ENCODE measurements at places on chromosomes 12 and 14.

DNA sequence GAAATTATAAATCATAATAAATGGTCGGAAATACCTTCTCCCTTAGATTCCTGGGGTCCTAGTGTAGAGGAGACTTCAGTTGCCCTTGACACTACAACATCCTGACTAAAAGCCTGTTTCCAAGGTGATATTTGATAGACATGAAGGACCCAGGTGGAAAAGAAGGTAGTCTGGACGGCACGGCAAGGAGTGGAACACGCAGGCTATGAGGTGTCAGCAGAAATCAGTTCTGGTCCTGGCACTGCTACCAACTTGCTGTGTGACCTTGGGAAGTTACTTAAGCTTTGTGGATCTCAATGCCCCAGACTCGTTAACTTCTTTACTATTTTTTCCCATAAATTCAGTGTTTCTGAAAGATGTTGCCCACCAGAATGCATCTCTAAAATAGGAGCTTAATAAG is 36.9 kb upstream of the BCL2L14 start:
- no peak for DNase-seq

DNA sequence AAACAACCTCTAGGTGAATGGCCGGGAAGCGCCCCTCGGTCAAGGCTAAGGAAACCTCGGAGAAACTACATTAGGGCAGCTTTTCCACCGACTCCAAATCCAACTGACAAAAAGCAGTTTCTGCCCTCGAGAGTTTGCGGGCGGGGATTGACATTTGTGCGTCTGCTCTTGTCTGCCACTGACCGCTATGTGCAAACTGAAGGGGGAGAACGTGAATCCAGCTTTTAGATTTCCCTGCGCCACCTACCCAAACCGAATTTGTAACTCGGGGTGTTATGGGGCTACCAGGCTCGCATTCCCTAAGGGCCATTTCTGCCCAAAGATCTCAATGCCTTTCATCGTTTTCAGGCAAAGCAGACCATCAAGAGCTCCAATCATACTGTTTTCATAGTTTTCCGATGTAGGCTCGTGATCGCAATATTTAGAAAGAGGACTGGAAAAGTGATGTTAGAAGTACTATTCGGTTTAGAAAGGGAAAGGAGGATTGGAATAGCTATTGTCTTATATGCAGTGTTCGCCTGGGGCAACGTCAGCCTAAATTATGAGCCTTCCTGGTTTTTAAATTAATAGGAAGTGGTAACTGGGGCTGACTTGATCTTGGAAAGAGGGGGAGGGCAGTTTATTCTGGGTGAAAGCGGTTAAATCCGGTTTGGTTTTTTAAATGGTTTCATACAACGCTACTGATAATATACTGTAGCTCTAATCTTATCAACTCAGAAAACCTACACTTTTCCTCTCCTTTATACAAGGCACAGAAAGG is 45.4 kb downstream of the BCAT1 start:
- DNase-seq, result no peak

- DNase-seq, result no peak
Measured at GRCh38 chr12:106205208-106206069, 42.4 kb downstream of the CKAP4 start.

DNA sequence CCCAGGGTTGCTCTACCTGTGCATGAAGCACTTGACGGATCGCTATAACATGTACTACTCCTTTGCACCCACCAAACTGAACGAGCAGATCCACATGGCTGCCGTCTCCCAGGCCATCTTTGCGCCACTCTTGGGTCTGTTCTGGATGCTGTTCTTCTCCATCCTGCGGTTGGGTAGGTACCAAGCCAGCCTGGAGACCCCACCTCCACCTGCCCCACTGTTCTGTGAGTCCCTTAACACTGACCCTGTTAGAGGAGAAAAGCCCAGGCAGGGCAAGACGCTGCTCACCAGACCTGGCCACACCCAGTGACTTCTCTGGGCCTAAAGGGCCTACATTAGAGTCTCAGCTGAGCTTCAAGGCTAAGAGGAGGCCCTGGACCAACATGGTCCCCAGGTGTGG is 21.7 kb downstream of the NGB start:
- DNase-seq, result no peak

DNA sequence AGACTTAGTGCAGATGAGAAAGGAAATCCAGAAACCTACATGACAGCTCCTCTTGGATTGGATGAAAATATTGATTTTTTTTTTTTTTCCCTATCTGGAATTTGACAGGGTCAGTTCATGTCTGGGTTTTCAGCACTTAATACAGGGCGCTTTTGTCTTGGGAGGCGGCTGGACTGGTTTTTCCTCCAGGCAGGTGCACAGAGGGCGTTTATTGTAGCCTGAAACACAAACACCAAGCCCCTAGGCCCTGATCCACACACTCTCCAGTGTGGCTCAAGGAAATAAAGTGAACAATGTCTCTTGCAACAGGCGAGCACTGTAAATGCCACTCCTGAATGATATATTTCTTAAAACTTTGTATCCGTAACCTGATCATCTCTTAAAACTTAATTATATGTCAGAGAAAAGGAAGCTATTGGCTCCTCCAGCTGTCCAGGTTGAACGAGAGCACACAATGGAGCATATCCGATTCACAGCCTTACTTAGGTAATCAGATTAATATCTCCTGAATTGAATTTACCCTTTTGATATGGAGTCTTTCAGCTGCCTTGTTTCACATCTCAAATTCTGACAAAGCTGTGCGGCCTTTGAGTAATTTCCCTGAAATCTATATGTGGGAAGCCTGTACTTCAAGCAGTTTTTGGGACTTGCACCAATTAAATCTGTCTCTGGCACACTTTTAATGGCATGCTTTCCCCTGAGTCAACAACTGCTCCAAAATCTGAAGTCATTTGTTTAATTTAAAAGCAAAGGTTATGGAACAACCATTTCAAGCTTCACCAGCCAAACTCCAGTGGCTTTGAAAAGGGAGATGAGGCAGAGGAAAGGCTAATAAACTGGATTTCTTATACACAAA is 485.7 kb downstream of the ZFP36L1 start:
- DNase-seq, result no peak

- DNase-seq, result no peak
Measured at GRCh38 chr14:70281939-70282338, 77.5 kb downstream of the COX16 start.

- no peak for DNase-seq
Measured at GRCh38 chr12:15603474-15604085, 185.6 kb downstream of the EPS8 start.

DNA sequence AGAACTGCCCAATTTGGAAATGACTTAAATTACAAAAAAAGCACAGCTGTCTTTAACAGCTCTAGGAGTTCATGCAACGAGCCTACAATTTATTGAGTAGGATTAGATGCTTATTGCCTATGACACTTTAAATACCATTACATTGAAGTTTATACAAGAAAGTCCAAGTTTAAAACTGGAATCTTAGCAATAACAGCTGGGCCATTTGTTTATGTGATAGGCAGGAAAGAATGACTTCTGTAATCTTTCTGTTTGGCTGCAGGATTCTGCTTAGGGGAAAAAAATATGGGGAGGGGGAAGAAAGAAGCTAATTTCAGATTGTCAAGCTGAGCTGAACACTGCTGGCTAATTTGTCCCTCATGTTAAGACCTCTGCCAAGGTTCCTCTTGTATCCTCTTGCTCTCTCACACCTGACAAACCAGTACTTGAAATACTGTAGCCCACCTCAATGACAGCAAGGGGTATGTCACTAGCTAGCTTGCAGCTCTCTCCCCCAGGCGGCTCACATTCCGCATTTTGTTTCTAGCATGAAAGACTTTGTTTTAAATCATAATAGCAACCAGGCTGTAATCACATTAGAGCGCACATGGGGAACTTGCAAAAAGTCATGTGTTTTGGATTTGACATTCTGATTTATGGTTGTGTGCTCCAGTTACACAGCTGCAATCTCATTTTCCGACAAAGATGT is 384.8 kb downstream of the BMP4 start:
- DNase-seq, result no peak

GRCh38 chr12:60123557-60123956 is 527.7 kb downstream of the SLC16A7 start:
- DNase-seq, result no peak

DNA sequence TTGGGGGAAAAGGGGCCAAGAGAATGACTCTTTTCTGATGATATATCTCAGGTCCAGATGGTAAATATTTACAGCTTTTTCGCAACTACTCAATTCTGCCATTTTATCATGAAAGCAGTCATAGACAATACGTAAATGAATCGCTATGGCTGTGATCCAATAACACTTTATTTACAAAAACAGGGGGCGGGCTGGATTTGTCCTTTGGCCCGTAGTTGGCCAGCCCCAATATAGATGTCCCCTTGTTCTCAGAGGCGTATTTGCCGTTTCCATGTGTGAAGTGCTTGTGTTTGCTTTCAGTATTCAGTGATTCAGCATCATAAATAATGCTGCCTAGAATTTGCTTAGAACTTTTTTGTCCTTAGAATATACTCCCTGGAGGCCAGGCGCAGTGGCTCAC is 77.2 kb downstream of the CCDC92 start:
- DNase-seq, result no peak

GRCh38 chr12:63804746-63805145 is 25.0 kb downstream of the RXYLT1 start:
- DNase-seq, result no peak

GRCh38 chr14:91197631-91198030 is 46.9 kb downstream of the GPR68 start:
- no peak for DNase-seq

- DNase-seq, result no peak
Measured at GRCh38 chr14:29370024-29370423, 557.6 kb downstream of the PRKD1 start.

- no peak for DNase-seq
Measured at GRCh38 chr12:120479458-120479857, 9.9 kb upstream of the SRSF9 start.

GRCh38 chr12:43795716-43796280 is 10.3 kb downstream of the TWF1 start:
- DNase-seq, result no peak

DNA sequence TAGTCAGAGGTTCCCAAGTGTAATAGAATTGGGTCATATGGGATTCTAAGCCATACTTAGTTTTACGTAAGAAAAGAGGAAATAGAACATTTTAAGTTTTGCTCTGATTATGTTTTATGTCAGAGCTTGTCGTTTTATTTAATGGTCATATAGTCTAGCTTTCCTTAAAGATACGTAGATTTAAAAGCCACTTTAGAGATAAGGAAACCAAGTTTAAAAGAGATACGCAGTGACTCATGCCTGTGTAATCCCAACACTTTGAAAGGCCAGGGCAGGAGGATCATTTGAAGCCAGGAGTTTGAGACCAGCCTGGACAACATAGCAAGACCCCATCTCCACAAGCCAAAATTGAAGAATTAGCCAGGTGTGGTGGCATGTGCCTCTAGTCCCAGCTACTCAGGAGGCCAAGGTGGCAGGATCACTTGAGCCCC is 19.5 kb downstream of the MAPK1IP1L start:
- DNase-seq, result no peak

DNA sequence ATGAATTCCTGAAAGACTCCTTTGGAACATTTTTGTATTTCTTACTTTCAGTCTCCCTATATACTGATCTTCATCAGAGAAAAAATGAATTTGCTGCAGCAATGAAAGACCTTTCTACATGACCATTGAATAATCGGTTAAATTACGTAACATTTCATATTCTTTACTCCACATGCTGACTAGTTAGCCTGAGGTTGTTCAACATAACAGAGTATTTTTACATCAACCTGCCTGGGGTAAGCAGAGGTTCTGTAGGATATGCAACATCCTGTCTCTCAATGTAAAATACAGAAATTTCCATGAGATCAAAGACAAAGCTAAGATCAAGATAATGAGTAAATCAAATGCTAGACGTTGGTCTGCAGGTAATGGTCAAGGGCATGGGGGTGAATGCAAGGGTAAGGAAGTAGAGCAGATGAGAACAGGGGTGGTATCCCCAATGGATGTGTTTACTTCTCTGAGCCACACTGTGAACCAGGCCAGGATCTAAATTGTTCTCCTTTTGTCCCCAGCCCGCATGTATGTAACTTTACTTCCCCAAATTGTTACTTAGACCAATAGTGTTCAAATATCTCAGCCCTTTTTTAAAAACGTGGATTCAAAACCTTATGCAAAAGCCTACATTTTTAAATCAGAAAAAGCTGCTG is 45.4 kb downstream of the DUSP6 start:
- no peak for DNase-seq

DNA sequence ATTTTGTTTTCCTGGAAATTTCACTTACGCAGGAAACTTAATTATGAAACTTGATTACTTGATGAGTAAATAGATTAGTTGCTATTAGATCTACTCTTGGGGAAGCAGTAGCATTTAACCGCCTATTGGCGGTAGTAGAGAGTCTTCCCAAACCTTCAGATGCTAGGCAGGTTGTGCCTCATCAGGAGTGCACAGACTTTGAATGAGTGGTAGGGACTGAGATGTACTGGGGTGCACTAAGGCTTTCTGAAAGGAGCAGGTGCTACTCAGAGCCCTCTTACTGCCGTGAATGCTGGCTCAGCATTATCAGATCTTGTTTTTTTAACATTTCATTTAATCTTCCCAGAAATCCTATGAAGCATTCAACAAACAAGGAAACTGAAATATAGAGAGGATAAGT is 7.7 kb downstream of the GATC start:
- no peak for DNase-seq

- DNase-seq, result no peak
Measured at GRCh38 chr12:107349839-107350238, 256.5 kb upstream of the CRY1 start.

GRCh38 chr14:76884853-76885276 is 58.7 kb downstream of the LRRC74A start:
- DNase-seq, result no peak

DNA sequence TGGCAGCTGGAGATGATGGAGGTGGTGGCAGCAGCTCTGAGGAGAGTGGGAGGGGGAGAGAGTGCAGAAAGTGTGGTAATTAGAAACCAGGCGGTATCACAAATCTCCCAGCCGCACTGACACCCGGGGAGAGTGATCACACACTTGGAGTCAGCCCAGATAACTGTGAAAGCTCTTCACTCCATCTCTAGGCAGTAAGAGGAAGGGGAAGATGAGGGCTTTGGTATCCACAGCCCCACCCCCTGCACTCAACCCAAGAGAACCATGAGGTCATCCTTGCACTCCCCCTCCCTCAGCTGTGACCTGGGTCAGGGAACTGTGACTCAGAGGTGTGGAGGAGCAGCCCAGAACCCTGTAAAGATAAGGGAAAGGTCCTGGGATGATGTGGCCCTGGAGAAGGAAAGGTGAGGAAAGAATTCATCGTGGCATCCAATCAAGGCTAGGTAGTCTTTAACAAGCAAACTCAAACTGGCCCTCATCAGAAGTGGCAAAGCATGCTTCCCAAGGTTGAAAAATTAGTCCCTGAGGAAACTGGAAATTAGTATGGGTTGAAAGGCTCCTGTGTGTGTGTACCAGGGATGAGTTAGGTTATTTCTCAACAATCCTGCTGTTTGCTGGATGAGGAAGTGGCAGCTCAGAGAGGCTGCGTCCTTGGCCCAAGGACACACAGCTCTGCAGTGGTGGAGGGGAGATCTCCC is 111.0 kb upstream of the LHX5 start:
- no peak for DNase-seq

- DNase-seq, result no peak
Measured at GRCh38 chr12:52794479-52795331, 1.2 kb downstream of the KRT3 start.

GRCh38 chr12:68374307-68374982 is 42.3 kb upstream of the MDM1 start:
- DNase-seq, result peak; percentile 22

- DNase-seq, result no peak
Measured at GRCh38 chr12:64756376-64756775, 2.8 kb downstream of the GNS start.

All from stimulated activated CD4-positive, alpha-beta T cell treated with anti-CD3 and anti-CD28 coated beads, Interleukin-12 subunit alpha, Interleukin-12 subunit beta, amount 100 ng/mL, for 4 hours (primary cell).